Prostate gland (tissue), 2 donors: ENCODE measurements at places on chromosomes 16 and 17. TPM values are rescaled to one million over a fixed set of nuclear protein-coding genes. Genes with fewer than 3 reads are reported as not detected.

- DNase-seq: no peak
Observed at GRCh38 chr16:14641926-14642325, 9.2 kb downstream of the BFAR start.

DNA sequence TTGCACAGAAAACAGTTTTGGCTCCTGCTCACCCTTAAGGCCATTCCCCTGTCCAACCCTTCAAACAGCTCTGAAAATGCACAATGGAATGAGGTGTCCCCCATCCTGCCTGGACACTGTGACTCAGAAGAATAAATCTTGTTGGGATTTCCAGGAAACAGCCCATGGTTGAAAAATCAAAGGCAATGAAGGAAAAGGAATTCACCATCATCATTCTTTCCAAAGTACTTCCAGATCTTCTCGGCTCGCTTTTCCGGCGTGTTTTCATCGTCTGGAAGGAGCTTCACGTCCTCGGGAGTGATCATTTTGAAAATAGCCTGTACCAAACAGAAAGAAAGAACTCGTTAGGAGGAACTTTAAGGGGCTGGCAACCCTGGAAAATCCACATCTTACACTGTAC is 4.3 kb downstream of the RCVRN start:
- no peak for DNase-seq

DNA sequence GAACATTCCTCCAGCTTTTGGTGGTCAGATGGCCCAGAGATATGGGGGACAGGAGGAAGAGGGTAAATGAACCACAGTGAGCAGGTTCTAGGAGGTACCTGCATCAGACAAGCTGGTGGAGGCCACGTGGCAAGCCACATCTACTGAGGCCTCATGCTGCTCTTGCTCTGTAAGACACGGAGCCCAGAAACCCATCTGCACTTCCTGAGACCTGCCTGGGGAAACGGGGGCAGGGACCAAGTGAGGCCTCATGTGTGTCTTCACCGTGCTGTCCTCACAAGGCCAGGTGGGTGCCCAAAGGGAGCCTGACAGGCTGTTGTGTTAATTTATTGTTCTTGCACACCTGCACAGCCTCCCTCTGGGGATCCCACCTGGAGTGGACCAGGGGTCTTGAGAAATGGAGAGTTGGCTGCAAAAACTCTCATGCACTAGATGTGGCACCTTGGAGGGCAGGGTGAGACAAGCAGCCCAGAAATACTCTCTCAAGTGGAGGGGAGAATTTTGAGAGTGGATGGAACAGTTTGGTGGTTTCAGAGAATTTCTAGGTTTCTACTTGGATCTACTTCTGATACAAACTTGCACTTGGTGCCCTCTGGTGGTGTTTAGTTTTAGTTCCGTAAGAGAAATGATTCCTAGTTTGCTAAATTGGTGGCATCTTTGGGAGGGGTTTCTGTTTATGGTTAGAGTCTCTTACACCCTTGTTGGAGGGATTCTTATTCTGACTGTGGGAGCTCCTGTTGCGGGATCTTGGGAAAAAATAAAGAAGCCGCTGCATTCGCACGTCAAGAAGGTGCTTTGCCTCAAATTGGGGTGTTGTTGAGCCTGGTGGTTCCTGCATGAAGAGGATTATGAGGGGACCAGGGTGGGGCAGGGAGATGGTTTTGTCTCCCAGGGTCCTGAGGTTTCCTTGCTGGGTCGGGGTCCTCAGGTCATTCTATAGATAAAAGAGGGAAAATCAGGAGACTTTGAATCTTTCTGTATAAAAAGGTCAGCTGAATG is 47.5 kb downstream of the SLC6A2 start:
- peak; percentile 50 for DNase-seq

GRCh38 chr17:56034197-56034635 is 119.1 kb upstream of the ANKFN1 start:
- no peak for DNase-seq

- DNase-seq: no peak
Observed at GRCh38 chr17:35743626-35744328, 9.3 kb downstream of the GAS2L2 start.

GRCh38 chr16:72739577-72739976 is 308.4 kb downstream of the ZFHX3 start:
- no peak for DNase-seq

DNA sequence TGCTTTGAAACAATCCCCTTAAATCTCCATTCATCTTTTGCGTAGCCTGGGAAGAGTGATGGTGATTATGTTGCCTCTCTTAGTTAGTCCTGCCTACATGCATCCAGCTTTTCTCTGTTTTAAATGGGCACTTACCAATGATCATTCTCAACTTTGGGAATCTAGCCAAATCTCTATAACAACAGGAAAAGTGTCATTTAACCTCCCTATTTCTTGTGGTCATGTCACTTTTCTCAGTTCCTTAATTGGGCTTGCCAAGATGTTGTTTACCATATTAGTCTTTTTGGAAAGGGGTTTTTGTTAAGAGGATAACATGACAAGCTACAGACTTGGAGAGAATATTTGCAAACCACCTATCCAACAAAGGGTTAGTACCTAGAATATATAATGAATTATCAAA is 15.6 kb upstream of the CLEC10A start:
- no peak for DNase-seq

DNA sequence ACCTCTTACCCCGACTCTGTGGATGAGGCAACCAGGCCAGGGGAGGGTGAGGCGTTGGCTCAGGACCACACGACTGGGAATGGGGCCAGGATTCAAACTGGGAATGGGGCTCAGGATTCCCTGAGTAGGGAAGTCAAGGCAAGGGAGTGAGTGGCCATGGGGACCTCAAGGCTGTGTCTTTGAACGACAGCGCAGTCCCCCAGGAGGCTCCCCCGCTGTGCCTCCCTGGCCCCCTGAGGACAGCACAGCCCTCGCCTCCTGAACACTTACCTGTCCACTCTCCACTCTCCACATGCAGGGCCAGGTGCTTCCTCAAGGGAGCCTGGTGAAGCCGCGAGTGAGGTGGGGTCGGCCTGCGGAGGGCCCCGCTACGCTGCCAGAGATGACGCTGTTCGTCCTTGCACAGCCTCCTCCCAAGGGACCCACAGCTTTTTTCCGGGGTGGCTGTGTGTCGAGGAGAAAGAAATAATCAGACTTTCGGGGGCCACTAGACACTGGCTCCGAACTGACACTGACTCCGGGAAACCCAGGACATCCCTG is 6.9 kb downstream of the ZNF469 start:
- DNase-seq: no peak

GRCh38 chr16:84874004-84874435 is 54.2 kb downstream of the CRISPLD2 start:
- DNase-seq: no peak

DNA sequence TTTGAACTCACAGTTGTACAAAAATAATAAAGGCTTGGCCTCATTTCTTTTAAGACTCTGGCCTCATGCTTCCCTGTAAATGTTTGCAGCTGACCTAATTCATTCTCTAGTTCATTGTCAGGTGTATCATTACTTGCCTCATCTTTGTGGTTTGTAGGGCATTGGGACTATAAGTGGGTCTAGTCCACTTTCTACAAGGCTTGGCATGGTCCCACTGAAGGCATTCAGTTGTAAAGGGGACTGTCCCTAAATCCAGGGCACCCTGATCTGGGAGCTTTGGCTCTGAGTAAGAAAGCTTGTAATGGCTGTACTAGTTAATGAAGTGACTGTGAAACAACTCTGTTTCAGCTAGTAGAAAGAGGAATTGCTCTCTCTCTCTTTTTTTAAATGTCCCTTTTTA is 2.7 kb downstream of the KCTD2 start:
- DNase-seq: no peak

GRCh38 chr16:49754495-49755312 is 101.2 kb downstream of the ZNF423 start:
- no peak for DNase-seq

GRCh38 chr16:85125570-85126393 is 13.5 kb upstream of the CIBAR2 start:
- no peak for DNase-seq

- no peak for DNase-seq
Observed at GRCh38 chr16:3735541-3735940, 18.2 kb upstream of the TRAP1 start.

DNA sequence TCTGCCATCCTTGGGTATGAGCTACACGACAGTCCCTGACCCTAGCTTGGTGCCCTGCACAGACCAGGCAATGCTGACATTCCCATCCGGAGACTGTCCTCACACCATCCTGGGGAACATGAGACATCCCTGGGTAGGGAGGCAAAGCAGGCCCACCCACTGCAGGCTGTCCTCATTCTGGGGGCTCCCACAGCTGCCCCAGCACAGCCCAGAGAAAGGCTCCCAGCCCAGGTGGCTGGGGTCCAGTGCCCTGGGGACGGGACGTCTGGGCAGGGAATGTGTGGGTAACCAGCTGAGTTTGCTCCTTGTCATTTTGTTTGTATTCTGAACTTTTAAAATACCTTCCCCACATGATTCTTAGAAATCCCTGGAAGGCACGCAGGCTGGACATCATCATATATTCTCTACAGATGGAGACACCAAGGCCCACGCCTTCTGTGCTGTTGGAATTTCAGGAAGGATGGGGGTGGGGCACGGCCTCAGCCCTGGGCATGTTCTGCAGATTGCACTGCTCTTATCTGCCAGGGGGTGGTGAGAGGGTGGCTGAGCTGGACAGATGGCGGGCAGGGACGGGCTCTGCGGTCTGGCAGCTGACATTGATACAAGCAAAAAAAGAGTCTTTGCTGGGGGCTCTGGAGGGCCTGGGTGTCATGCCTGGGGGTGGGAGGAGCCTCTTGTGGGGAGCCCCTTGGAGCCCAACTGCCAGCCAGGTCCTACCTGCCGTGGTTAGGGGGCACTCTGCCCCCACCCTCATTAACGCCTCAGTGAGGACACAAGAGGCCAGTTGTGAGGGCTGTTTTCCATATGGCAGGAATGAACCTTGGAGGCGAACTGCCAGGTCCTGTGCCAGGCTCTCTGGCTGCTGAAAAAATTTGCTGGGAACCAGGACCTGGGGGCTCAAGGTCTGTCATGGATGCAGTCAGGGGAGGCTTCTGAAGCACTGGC is 28.4 kb downstream of the LRRC75A start:
- DNase-seq: no peak

DNA sequence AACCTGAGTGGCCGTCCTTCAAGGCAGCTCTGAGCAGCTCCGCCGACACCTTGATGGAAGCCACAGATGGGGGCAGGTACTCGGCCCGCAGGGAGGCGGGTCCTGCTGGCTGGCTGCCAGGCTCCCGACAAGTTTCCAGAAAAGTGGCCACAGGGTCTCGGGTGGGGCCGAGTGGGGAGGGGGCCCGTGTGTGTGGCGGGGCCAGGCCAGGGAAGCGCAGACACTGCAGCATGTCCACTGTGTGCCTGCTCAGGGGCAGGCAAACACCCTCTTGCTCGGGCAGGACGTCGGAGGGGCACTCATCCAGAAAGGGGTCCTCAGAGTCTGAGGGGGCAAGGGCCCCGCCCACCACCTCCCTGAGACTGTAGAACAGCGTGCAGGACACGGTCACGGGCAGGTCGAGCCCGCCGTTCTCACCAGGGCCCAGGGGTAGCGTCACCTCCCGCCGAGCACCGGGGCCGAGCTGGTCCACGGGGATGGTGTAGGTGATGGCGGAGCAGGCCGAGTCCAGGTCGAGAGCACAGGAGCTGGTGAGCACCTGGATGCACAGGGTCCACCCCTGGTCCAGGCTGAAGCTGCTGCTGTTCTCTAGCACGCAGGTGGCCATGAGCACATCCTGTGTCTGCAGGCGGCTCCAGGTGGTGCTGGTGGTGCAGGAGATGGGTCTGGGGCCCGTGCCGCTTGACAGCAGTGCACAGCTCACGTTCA is 5.1 kb downstream of the FAAP100 start:
- DNase-seq: no peak

GRCh38 chr17:62950067-62950466 is 16.0 kb upstream of the TANC2 start:
- DNase-seq: no peak

DNA sequence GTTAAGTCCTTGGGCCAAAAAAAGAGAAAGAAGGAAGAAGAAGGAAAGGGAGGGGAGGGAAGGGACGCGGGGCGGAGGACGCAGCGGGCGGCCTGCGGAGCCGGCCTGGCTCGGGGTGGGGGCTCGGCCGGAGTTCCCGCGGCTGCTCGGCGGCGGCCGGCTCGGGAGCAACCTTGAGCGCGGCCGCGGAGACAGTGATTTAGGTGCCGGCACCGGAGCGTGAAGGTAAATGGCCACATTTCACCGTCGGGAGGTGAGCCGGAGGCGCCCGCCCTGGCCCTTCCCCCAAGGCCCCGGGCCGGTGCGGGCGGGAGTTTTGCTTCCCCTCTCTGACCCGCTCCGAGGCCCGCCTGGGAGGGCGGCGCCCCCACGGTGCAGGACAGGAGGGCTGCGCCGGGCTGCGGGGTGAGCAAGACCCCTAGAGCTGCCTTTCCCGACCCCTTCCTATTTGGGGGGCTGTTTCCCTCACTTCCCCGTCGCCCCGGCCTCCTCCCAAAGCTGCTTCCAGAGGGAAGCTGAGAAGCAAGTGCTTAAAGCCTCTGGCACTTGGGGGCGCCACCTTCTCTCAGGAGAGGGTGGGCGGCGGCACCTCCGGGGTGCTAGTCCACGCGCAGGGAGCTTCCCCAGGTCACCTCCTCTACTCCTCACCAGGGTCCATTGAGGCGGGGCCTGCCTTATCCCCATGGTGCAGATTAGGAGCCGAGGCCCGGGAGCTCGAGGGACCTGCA is 56.5 kb downstream of the MRM1 start:
- no peak for DNase-seq

GRCh38 chr16:71537643-71538042 is 11.4 kb downstream of the CHST4 start:
- peak; percentile 29 for DNase-seq

- DNase-seq: no peak
Observed at GRCh38 chr17:33106525-33107165, 115.0 kb downstream of the SPACA3 start.

DNA sequence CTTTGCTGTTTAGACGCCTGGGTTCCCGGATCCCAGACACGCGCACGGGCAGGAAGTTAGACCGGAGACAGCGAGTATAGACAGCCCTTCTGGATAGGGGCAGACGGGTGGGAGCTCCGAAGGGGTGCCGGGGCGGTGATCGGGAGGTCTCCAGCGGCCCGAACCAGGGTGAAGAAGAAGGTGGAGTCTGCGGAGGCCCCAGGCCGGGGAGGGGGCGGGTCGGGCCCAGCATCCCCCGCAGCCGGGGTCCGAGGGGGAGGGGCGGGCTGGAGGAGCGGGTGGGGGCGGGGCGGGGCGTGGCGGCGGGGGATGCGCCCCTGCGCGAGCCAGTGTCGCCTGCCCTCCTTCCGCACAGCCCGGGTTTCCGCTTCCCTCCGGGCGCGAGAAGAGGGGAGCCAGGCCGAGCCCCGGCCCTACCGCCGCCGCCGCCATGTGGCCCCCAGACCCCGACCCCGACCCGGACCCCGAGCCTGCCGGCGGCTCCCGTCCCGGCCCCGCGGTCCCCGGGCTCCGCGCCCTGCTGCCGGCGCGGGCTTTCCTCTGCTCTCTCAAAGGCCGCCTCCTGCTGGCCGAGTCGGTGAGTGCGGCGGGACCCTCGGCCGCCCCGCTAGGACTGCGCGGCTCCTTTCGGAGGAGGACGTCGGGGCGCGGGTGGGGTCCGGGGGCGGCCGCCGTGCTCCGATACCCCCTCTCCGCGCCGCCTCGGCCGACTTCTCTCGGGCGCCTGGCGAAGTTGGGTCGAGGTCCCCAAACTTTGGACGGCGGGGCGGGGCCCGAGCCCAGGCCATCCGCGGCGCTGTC is at the start of gene CMTM3:
CMTM3 (plus strand) TSS at position 329 of the 801 bp plus-strand sequence; CDS start at position 431, 102 bp downstream.
- DNase-seq: no peak

The TP53TG3D gene
- 4.8 TPM for total RNA-seq

The GJC1 gene
- 18.3 TPM for total RNA-seq

The ADGRG3 gene
- not detected for total RNA-seq

The TP53TG3 gene
- 4.7 TPM for total RNA-seq

The SMIM22 gene
- total RNA-seq: 29.0 TPM

The CACNG3 gene
- not detected for total RNA-seq

The SYT17 gene
- 24.3 TPM for total RNA-seq
